ENCODE measurements at places on chromosomes 1 and 21. TPM values are rescaled to one million over a fixed set of nuclear protein-coding genes. Genes with fewer than 3 reads are reported as not detected.

CLCA1 gene
- not detected for total RNA-seq

DNA sequence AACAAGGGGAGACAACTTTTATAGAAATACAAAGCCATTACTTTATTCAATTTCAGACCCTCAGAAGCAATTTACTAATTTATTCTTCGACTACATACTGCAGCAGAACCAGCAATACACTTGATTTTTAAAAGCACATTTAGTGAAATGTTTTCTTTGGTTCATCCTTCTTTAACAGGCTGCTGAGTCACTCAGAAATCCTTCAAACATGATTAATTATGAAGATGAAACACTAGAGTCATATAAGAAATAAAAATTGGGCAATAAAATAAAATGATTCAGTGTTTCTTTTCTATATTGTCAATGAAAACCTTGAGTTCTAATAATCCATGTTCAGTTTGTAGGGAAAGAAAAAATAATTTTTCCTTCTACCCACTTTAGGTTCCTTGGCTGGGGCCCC lies 47.0 kb downstream of the CHML start:
- no peak for DNase-seq

DNA sequence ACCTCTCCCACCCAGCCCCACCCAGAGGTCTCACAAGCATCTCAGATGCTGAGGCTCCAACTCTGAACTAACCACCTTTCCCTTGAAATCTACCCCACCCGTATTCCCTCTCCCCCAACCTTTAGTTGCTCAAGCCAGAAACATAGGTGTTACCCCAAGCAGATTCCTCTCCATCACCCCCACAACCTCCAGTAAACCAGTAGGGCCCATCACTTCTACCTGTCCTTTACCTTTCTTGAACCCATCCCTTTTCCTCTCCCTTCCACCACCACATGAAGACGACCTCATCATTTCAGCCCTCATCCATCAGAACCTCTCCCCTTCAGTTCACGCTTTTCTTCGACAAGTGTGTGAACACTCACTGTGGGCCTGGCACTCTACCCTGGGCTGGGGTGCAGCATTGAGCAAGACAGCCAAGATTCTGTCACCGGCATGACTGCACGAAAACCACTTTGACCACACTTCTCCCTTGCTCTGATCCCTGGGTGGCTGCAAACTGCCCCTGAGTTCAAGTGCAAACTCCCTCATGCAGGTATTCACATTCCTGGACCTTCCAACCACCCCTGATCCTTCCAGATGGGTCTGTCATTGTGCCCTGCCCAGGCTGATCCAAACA lies 65.5 kb upstream of the LAPTM5 start:
- no peak for DNase-seq

GRCh38 chr1:199747984-199748383 lies 279.5 kb upstream of the NR5A2 start:
- DNase-seq = peak; percentile 76

- no peak for DNase-seq
These were observed 8.1 kb upstream of the PMF1 start for GRCh38 chr1:156204686-156205085.

GRCh38 chr1:150429805-150430204 lies 57.4 kb upstream of the TARS2 start:
- DNase-seq = no peak

Data from tongue (tissue), 3 donors.